Bronchial epithelial cell (primary cell): ENCODE measurements at places on chromosomes 3 and 15.

GRCh38 chr15:53713218-53713617 is 46.2 kb downstream of the WDR72 start:
- DNase-seq = no peak

- DNase-seq = no peak
Observed at GRCh38 chr3:77780278-77780996, 740.5 kb downstream of the ROBO2 start.

DNA sequence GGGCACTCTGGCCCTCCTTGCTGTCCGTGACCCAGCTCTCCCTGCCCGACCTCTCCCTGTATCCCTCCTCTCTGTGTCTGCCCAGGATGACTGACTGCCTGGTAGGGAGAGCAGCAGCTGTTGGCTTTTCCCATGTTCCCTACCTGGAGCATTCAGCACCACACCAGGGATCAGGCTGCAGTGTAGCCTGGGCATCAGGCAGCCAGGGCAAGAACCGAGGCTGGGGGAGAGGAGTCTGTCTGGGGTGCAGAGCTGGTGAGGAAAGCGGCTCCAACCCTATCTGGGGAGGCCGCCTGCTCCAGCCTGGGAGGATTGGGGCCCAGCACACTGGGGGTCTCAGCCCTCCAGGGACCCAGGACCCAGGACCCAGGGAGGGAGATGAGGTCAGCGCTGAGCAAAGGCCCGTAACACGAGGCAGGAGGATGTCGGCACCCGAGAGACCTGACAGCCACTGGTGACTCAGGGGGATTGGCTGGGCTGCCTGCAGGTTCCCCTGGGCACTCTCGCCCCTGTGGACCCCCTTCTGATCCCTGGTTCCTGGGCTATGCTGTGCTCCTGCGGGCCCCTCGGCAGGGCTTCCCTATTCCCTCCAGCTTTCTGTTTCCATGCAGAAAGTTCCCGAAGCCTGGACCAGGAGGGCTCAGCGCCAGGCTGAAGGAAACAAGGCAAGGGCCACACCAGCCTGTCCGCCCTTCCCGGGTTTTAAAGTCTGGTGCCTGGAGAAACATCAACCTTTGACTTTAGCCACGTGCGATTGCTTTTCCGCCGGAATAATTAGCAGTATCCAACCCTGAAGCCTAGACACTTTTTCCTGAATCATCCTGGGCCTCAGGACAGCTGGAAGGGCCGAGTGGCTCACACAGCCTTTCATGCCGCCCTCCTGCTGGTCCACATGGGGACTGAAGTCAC is 128.2 kb upstream of the MEF2A start:
- no peak for DNase-seq

DNA sequence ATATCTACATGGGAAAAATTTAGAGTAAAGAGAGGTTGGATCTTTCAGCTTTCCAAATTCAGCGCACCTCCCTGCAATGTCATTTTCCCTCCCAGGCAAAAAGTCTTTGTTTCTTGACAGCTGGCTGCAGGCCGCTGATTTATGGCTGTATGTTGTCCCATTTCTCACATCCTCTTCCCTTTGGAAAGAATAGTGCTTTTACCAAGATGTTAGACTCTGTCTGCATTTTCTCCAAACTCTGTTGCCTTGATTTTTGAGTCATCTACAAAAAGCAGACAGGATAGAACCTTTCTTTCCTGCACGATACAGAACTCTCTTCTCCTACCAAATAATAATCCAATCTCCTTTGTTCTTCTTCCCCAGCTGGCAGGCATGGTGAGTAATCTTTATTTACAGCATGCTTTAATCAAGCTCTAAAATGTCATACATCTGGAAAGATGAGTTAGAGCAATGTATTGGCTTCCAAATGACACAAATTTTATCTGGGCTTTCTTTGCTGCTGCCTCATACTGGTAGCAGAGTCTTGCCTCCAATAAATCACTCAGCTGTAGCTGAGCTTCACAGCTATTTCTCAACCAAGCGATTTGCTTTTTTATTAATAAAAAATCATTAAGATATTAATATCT is 101.9 kb downstream of the PIK3R4 start:
- DNase-seq = no peak

- DNase-seq = no peak
Observed at GRCh38 chr15:98785431-98785806, 137.1 kb downstream of the IGF1R start.

GRCh38 chr3:79170021-79170420 is 597.8 kb downstream of the ROBO1 start:
- no peak for DNase-seq

DNA sequence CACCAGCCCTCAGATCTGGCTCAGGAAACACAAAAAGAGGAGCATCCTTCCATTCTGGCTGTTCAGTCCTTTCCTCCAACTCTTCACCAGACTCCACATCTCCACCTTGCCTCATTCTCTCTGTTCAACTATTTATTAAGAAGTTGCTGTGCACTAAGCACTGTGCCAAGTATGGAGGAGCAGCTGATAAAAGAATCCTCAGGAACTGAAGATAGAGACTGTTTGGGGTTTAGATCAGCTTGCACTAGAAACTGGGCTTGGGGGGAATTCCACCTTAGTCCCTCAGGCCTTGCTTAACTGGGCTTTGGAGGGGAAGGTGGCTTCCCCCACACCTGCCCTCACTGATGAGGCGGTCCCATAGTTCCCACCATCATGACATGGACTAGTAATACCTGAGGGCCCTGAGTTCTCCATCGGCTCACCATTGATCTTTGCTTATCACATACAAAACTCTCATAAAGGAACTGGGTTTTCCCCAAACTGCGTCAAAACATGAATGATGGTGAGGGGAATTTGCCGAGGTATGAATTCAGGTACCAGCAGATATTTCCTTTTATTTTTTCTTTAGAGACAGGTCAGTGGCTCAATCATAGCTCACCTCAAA is 1.7 kb upstream of the CCR8 start:
- DNase-seq = no peak

- DNase-seq = no peak
Observed at GRCh38 chr3:48595075-48595525, at the start of gene COL7A1. Gene COL7A1, minus strand, starts transcription at chr3:48595329. Its CDS starts 170 bp downstream, at chr3:48595159.

- peak; percentile 44 for DNase-seq
Observed at GRCh38 chr15:81887912-81888311, 157.9 kb downstream of the MEX3B start.
